Right renal pelvis (tissue), 4 donors: ENCODE measurements at places on chromosomes 4 and X.

- no peak for DNase-seq
These were observed 7.9 kb upstream of the FAM13A start for GRCh38 chr4:89064848-89065247.

- no peak for DNase-seq
These were observed 36.8 kb downstream of the GPRIN3 start for GRCh38 chr4:89270792-89271191.

DNA sequence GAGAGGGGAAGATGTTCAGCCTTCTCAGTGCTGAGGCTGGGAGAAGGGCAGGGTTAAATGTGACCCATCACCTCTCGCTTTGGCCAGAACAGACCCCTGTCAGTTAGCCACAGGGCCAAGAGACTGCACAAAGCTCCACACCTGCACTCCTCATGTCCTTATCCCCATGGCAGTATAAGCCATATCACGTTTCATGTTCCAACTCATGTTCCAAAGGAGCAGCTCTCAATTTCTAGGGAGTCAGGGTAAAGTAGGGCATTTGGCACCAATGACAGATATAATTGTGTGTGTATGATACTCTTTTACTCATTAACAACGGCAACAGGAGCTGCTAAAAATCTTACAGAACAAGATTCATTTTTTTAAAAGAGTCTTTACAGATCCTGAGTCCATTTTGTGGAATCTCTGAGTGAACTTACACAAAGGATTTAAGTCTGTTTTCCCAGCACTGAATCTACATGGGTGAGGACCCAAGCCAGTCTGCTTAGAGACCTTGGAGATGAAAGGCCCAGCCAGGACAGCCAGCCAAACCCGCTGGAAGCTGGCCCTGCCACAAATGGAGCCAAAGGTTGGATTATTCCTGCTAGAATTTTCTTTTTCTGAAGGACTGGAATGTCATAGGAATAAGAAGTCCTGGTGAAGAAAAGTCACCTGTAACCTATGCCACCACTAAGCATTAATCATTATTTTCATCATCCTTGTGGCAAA lies 129.1 kb upstream of the SMAD1 start:
- no peak for DNase-seq

DNA sequence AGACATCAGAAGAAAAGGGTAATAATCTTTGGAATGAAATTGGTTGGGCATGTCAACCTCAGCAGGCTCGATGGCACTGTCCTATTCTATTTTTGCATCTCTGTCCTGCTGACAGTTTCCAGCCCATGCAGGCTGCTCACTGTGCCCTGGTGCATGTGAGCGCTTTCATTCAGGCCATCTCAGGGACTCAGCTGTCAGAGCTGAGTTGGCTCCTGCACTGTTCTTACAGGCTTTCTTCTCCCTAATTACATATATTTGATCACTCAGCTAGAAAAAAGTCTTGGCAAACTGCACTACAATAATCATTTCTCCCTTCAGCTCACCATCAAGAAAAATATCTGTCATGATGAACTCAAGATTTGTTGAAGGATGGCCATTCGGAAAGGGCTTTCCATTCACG lies 84.7 kb downstream of the RASL11B start:
- DNase-seq, result no peak

GRCh38 chrX:96176921-96177320 lies 507.7 kb upstream of the DIAPH2 start:
- no peak for DNase-seq

DNA sequence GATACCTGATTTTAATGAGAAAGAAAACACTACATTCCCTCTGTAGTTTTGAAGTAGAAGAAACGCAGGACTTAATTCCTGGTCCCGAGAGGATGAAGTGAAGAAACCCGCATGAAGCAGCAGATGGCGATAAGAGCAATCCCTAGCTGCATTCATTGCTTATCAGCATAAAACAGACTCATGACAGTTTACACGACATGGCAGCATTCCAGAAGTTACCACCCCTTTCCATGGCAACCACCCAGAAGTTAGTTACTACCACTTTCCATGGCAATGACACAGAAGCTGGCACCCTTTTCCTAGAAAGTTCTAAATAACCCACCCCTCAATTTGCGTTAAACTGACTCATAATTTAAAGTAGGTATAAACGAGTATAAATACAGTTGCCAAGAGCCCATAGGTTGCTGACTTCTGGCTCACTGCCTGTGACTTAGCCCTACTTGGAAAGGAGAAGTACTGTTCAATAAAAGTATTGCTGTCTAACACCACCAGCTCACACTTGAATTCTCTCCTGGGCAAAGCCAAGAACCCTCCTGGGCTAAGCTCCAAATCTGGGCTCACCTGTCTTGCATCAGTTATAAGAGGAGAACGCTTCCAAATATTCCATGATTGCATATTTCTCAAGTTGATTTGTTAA lies 5.5 kb upstream of the XAGE2 start:
- no peak for DNase-seq

DNA sequence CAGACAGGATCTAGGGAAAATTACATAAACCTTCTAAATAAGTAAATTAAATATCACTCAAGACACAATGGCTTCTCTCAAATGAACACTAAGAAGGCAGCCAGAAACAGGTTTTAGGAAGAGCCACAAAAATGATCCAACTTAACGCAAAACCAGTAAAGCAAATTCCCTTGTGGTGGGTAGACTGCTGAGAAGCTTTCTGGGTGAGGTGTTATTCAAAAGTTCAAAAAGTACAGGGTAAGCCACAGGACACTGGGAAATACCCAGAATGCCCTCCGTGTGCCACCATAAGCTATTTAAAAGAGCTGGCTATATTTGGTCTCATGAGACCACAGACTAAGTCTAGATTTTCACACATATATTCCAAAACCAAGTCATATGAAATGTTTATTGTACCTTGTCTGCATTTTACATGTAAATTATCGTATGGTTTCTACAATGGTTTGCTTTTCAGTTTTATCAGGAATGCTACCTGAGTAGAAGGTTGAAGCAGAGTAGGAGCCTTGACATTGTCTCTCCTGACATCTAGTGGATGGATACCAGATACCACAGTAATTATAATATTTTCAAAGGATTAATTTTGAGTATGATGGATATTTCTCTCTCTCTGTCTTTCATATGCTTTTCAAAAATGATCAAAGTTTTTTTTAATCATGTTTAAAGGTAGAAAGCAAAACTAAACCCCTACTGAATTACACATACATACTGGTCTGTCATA lies 109.3 kb upstream of the KLHL13 start:
- DNase-seq, result no peak

- no peak for DNase-seq
These were observed 10.5 kb upstream of the NDUFC1 start for GRCh38 chr4:139312552-139313332.

DNA sequence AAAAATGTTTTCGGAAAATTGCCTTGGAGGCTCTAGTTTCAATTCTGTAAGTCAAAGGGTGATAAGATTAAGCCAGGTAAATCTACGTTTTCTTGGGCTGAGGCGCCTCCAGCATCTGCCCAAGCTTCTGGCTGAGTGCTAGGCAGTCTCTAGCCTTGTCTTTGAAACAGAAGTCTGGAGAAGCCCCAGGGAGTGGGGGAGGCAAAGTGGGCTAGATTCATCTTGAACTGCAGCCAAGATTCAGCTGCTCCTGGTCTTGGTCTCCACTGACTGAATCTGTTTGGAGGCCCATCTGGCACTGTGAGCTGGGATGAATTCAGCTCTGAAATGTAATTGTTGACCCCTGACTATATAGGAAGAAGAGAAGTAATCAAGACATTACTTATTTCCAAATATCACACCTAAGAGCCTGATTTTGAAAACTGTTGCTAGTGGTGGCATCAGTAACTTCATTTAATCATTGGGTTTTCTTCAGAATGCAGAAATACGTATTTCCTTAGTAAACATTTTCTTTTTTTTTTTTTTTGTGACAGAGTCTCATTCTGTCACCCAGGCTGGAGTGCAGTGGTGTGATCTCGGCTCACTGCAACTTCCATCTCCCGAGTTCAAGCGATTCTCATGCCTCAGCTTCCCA lies 187.3 kb upstream of the LEF1 start:
- DNase-seq, result no peak

GRCh38 chrX:120456973-120457372 lies 12.1 kb downstream of the LAMP2 start:
- no peak for DNase-seq

- DNase-seq, result no peak
These were observed 85.1 kb downstream of the RLIM start for GRCh38 chrX:74529311-74529710.

DNA sequence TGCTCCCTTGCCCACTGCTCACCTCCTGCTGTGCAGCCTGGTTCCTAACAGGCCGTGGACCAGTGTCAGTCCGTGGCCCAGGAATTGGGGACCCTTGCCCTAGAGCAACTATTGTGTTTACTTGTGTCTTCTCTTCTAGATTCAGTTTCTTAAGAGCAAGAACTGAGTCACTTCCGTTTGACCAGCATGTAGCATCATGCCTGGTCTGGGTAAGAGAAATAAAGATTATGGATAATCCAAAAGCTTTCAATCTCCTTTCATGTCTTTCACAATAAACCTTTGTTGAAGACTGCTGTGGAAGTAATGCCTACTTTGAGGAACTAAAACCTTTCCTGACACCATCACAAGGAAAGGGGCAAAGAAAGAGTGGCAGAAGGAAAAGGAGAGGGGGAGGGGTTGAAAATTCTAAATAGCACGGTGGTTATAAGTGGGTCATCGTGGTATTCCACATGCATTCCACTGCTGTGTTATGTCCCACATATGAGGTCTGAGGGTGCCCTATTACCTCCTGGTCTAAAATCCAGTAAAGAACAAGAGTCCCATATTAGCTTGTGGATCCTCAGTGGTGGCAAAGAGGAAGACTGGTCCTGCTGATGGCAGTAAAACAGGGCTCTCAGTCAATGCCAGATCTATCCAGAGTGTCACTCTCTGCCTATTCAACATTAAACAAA lies 133.4 kb downstream of the RASL11B start:
- no peak for DNase-seq

- DNase-seq, result no peak
These were observed 147.5 kb upstream of the SMIM31 start for GRCh38 chr4:164606478-164606877.

DNA sequence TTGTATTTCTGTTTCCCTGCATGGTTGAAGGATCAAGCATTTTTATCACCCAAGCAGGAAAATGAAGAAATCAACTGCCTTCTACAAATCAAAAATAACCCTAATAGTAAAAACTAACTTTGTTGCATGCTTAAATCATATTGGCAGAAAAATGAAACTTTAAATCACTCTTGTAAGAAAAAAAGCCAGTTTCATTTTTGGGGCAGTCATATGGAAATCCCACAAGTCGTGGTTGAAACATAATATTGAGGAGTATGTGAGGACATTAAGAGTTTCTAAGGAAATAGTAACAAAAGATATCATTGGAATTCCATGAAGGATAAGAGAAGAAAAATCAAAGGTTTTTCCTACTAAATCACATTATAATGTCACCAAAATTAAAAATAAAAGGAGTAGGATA lies 8.4 kb downstream of the TEC start:
- DNase-seq, result no peak

GRCh38 chr4:88866862-88867550 lies 169.4 kb upstream of the NAP1L5 start:
- no peak for DNase-seq

- DNase-seq, result no peak
These were observed 230.2 kb upstream of the JADE1 start for GRCh38 chr4:128579154-128579853.

DNA sequence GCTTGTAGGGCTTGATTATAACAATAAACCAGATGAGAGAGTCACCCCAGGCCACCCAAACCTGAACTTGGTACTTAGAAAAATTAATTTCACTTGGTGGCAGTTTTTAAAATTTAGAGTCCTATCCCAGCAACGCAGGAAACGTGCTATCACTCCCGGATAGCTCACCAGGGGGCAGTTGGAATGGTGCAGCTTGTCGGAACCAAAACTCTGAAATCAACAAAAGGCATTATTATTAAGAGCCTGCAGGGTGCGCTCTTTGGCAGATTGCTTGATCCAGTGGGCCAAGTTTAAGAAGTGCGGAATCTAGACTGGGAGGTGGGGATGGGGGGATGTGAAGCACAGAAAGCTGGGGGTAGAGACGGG lies 2.4 kb downstream of the FRAS1 start:
- peak; percentile 67 for DNase-seq

DNA sequence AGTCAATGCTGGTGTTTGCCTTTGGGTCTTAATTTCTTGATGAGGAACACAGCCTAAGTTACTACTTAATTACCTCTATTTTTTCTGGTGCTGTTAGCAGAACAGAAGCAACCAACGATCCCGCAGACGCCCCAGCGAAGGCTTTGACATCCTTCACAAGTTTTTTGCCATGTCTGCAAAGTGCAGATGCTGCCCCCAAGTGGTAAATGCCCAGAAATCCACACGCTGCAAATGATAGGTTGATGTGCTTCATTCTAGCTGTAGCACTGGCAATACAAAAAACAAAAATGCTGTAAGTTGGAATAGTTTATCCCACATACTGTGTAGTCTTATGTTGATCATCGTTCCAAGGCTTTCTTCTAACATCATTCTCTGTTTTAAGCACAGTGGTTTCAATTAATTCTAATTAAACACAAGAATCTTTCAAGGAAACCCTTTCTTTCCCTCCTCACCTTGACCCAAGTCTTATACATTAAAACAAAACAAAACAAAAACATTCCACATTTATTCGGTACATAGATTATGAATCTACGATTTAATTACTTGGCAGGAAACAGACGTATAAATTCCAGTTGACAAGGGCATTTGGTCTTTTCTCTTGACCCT lies 1.2 kb downstream of the PNPLA4 start:
- DNase-seq, result peak; percentile 36

DNA sequence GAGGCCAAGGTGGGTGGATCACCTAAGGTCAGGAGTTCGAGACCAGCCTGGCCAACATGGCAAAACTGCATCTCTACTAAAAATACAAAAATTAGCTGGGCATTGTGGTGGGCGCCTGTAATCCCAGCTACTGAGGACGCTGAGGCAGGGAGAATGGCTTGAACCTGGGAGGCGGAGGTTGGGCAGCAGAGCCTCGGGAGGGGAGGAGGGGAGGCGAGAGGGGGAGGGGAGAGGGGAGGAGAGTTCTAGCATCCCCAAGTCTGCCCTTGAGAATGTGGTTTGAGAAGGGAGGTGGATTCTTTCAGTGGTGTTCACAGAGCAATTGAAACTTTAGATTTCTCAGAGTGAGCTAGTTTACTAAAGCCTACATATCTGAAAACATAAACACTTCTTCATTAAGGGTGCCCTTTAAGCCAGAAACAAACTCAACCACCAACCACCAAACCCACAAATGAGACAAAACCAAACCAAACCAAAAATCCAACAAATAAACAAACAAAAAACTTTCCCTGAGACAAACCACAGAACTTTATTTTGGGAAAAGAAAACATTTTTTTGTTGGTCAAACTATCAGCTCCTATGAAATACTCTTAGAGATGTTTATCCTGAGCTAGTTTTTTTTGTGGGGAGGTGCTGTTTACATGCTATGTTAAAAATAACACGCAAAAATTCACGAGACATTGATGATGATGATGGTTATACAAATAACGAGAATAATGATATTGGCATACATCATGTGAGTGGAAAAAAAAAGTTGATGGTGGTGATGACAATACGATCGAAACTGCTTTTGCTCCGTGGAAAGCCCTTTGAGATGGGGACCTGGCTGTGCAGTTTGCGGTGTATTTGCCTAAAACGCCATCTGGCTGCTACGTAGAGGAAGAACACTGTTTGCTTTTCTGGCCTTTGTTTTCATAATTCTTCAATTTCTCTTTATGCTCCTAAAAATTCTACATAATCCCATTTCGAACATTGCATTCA lies 98.2 kb upstream of the PRKX start:
- no peak for DNase-seq
